ENCODE measurements at places on chromosomes 2 and 18.

- no peak for DNase-seq
Measured at GRCh38 chr18:54877076-54877475, 48.8 kb downstream of the RAB27B start.

GRCh38 chr18:10840743-10841142, 308.6 kb downstream of the PIEZO2 start:
- DNase-seq = no peak

DNA sequence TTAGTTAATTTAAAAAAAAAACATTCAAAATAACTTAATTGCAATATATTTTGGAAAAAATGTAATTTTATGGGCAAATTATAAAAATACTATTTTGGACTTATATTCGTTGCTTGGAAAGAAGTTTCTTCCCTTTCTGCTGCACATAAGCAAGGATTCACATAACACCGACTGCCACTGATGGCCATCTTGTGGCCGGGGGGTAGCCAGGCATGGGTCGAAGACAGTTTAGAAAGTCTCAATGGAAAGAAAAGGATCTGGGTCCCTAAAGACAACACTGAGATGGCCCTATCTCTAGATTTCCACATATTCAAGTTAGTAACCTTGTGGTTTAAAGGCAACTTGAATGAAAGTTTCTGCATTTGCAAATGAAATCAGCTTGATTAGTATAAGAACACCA, 318.6 kb downstream of the AKAIN1 start:
- no peak for DNase-seq

DNA sequence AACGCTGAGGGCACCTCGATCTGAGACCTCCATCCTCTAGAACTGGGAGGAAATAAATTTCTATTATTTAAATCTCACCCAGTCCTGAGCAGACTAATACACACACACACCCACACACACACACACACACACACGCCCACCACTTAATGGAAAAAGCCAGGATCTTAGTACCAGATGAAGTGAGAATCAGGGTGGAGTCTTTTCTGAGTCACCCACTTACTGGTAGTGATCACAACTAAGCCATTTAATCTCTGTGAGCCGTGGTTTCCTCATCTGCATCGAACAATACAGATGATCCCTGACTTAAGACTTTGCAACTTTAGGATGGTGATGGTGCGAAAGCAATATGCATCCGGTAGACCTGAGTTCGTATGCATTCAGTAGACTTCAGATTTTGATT, 18.6 kb downstream of the THNSL2 start:
- DNase-seq = no peak

DNA sequence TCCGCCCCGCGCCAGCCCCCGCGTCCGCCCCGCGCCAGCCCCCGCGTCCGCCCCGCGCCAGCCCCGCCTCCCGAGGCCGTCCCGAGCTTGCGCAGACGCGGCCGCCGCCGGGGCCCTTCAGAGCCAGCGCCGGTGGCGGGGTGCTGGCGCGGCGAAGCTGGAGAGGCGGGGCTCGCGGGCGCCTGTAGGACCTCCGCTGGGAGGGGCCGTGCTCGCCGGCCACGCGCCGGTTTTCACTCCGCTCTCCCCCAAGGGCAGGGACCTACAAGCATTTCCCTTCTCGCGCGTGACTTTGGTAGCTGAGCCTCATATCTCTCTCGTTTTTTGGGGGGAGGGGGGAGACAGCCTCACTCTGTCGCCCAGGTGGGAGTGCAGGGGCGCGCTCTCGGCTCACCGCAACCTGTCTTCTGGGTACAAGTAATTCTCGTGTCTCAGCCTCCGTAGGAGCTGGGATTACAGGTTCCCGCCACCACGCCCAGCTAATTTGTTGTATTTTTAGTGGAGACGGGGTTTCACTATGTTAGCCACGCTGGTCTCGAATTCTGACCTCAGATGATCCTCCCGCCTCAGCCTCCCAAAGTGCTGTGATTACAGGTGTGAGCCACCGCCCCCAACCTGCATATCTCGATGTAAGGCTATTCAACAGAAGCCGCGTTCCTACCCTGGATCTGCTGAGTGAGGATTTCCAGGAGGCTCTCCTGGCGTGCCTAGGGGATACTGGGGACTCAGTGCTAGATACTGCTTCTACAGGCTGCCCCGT, at the start of gene ZNF514:
TSS of gene ZNF514 (minus strand) at position 159 of the 760 bp plus-strand sequence. CDS start 6,595 bp downstream, outside the sequence.
- peak; percentile 41 for DNase-seq

DNA sequence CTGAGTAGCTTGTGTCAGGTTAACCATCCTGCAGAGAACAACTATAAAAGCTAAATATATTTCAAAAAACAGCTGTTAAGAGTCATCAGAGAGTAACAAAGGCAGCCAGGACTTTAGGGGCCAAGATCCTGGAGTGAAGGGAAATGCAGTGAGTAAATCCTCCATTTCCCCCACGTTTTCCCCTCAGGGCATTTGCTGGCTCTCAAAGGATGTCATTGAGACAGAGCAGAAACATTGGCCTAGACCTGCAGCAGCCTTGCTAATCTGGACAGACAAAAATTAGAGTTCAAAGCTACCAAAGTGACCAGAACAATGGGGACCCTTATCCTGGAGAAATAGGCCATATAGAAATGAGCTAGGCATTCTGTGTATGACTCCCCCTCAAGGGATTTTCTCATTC, 21.1 kb upstream of the KLHL29 start:
- no peak for DNase-seq

GRCh38 chr2:1617425-1618021, 126.8 kb downstream of the PXDN start:
- no peak for DNase-seq

GRCh38 chr2:200863782-200864175, 679 bp downstream of the CLK1 start:
- no peak for DNase-seq

DNA sequence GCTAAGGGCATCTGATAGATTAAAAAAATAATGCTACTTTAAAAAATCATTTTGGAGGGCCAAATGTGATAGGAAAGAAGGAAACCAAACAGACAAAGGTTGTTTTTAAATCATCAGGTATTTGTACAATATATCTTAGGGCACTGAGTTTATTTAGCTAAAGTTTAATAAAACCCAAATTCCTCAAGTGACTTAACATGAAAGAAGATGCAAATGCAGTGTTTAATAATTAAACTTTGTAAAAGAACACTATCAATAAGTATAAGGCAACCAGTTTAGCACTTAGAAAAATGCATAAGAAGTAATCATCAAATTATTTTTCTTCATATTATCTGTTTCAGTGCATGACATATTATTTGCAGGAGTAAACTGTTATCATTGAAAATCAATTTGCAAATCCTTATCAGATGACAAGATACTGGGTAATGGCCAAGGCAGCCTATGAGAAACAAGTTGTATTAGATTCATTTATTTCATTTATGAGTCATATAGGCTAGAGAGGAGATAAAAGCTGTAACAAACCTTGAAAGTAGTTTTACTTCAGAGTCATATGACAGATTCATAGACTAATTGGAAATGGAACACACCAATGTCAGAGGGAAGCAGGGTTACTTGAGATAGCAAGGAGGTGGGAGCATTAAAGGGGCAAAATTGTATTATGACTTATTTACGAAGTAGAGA, 165.5 kb downstream of the GCA start:
- DNase-seq = no peak

- DNase-seq = no peak
Measured at GRCh38 chr2:24471662-24472061, 19.4 kb upstream of the NCOA1 start.

GRCh38 chr2:1784087-1784486, 39.8 kb upstream of the PXDN start:
- no peak for DNase-seq

DNA sequence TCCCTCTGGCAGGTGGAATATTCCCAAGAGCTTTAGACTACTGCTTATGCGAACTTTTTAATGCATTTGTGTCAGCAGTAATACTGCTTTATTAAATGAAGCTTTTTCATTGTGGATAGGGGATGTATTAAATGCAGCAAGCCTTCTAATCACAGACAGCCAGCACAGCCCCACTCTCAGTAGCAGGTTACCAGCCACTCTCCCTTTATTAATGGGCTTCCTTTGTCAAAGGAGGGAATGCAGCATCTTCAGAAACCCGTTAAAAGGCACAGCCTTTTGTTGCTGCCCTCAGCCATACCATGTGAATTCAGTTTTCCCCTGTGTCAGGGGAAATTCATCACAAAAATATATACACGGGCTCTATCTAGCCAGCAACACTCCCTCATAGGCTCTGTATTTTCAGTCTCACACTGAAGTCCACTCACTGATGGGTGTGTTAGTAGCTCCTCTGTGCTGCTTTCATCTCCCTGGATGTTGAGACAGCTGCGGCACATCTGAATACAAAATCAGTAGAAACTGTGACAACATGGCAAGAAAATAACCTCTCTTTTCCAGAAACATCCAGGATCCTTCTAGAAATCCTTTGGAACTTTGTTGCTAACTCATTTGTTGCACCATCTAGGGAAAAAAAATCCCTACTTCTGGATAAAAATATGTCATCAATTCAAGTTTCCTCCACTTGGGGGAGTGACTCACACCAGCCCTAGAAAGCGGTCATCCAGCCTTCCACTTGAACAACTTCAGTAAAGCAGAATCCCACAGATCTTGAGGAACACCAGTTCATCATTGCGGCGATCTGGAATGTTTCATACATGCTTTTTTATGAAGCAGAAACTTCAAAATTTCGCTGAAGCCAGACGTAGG, 48.4 kb downstream of the LRRTM1 start:
- DNase-seq = no peak

GRCh38 chr2:45692566-45692965, 41.1 kb downstream of the PRKCE start:
- no peak for DNase-seq

DNA sequence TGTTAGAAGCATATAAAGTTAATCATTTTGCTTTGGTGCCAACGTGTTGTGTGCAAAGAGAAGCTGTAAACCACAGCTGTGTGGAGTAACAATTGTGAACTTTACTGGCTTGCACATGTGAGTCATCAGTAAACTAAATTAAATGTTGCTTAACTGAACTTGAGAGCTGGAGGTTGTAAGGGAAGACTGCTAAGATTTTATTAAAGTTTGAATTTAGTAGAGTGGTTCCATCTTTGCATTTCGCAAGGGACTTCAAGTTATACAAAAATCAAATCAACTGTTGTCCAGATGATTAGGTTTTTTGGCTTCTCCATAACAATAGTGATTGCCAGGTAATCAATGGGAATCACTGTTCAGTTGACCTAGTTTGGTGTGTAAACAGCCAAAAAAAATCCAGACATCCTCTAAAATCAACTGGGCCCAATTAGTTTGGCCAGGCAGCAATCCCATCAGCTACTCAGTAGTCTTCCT, 247.4 kb downstream of the MYO3B start:
- DNase-seq = no peak

- no peak for DNase-seq
Measured at GRCh38 chr18:67875944-67876343, 359.4 kb upstream of the DSEL start.

DNA sequence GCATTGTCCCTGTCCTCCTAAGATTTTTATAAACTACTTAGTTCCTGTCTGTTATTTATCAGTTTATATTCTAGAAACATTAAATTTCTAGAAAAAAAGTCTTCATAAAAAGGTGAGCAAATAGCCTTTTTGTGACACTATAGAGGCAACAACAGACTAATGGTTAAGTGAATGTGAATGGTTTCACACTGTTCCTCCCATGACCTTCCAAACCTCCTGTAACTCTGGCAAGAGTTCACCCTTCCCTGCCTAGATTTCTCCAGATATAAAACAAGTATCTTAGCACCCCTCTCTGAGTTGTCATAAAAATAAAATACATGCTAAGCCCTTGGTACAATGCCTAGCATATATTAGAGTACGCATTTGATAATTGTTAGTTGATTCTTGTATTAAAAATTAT, 29.2 kb downstream of the COBLL1 start:
- DNase-seq = no peak

GRCh38 chr2:134402410-134402809, 148.5 kb downstream of the MGAT5 start:
- DNase-seq = no peak

DNA sequence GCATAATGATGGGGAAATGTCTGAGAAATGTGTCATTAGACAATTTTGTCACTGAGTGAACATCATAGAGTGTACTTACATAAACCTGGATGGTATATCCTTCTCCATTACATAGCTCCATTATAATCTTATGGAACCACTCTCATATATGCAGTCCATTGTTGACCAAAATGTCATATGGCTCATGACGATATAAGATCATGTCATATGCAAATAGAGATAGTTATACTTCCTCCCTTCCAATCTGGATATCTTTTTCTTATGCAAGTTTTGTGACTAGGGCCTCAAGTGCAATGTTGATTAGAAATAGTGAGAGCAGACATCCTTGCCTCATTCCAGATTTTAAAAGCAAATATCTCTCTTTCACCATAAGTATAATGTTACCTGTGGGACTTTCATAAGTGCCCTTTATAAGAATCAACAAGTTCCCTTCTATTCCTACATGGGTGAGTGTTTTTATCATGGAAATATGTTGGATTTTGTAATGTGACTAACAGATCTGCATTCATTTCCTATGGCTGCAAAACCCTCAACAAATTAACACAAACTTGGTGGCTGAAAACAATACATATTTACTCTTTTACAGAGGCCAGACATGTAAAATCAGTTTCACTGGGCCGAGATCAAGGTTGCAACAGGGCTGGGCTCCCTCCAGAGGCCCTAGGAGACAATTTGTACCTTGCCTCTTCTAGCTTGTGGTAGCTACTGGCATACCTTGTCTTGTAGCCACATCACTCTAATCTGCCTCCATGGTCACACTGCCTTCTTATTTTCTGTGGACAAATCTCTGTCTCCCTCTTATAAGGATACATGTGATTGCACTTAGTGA, 21.6 kb upstream of the SULT1C4 start:
- no peak for DNase-seq

DNA sequence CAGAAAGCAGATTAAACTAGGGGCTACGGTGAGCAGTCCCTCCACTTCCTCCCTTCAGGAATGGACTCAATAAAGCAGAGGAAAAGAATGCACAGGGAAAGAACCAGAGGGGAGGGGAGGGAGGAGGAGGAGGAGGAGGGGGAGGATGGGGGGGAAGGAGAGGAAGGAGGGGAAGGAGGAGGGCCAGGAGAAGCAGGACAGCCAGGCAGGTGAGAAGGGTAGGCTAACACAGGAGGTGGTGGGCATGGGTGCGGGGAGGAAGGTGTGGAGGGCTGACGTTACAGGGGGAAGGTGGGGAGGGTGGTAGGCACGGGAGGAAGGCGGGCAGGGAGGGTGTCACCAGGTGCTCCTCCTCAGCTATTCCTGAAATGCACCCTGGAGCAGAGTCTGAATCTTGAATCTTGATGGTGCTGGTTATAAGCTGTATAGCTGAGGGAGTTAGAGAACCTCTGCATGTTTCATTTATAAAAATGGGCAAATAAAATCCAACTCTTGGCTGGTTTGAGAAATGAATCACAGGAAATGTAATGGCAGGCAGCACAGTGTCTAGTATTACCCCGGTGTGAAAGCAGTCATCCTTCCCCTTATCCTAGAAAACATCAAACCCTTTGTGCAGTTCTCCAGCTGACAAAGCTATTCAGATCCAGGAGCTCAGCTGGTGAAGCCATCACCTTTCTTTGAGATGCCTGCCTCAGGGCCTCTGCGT, 3.4 kb downstream of the TMEM18 start:
- DNase-seq = no peak
